SHP77 treated with DMSO at 0.1 percent for 48 hours (cell line): ENCODE measurements at places on chromosomes 6 and 20.

DNA sequence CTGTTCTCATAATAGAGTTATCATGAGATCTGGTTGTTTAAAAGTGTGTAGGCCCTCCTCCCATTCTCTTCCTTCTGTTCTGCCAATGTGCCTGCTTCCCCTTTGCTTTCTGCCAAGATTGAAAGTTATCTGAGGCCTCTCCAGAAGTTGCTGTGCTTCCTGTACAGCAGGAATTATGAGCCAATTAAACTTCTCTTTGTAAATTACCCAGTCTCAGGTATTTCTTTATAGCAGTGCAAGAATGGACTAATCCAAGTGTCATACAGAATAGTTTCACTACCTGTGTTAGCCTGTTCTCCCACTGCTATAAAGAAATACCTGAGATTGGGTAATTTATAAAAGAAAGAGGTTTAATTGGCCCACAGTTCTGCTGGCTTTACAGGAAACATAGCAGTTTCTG is 100.0 kb downstream of the CD24 start:
- DNase-seq: no peak

GRCh38 chr20:34876406-34877282 is at the start of gene ACSS2:
Gene ACSS2 (plus strand): TSS chr20:34876612. CDS start chr20:34876646, 34 bp downstream.
- DNase-seq: no peak

- DNase-seq: no peak
These were observed 63.0 kb upstream of the ANKEF1 start for GRCh38 chr20:9971746-9972145.

DNA sequence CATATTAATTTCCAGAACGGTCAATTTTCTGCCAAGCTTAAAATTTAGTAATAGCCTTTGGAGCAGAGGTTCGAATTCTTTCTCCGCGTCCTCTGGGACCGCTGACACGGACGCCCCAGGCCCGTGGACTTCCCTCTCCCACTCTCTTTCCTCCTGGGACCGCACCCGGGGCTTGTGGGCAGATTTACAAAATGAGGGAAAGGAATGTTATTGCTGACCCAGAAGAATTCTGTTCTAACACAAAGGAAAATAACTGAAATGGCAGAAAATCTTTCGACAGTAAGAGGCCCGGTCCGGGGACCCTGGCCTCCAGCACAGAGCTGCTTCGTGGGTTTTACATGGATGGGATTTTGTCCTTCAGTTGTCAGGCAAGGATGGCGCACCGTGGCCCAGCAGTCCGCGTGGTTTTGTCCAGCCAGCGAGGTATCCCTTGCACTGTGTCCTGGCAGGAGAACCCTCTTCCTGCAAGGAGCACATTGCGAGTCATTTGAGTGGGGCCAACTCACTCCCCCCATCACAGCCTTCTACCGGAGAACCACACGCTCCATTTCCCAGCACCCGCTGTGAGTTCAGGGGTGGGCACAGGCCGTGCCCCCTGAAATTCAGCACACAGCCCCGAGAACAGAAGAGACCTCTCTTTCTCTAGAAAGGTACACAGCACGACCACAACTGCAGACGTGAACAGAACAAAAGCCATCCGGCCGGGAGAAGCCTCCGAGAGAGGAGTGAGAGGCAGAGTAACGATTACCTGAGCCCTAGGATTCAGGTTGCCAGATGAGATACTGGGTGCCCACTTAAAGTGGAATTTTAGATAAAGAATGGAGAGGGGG is 106.0 kb upstream of the AFDN start:
- DNase-seq: no peak

- no peak for DNase-seq
These were observed 64.4 kb upstream of the IYD start for GRCh38 chr6:150304429-150304828.

DNA sequence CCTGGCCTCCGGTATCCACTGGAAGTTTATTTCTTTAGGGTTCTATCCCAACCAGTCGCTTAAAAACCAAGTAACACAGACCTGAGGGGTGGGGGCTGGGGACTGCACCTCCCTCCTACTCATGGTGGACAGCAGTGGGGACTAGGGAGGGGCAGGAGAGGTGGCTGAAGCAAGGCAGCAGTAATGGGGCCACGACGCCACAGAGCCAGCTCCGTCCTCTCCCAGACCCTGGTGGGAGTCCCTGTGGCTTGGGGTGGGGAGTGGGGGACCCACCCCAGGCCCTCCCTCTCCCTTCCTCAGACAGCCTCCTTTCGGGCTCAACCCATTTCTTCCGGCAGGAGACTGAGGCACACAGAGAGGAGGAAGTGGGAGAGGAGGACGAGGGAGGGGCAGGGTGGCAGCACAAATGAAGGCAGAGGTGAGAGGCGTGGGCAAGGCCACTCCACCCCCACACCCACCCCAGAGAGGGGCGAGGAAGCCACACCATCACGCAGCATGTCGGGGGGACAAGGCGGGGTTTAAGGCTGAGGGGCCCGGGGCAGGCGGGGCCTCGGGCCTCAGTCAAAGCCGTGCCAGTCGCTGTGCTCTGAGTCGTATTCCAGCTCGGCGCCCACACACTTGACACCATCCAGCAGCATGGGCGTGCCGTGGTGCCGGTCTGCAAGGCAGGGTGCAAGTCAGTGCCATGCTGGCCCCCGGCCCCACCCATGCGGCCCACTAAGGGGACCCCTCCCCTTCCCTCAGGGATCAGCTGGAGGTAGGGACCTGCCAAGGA is 13.9 kb downstream of the ADISSP start:
- DNase-seq: no peak

DNA sequence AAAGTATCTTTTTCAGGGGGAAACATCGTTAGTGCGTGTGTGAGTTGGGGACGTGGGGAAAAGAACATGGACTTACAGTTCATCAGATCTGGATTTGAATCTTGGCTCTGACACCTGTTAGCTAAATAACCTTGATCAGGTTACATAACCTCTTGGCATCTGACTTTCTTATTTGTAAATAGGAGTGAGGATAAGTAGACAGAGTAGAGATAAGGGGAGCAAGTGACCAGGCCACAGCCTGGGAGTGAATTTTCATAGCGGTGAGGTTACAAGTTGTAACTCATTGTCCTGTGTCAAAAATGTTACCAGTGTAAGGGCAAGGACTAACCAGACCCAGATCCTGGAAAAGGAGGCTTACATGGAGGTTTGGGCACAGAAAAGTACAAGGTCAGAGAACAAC is 733.5 kb upstream of the MMS22L start:
- no peak for DNase-seq

DNA sequence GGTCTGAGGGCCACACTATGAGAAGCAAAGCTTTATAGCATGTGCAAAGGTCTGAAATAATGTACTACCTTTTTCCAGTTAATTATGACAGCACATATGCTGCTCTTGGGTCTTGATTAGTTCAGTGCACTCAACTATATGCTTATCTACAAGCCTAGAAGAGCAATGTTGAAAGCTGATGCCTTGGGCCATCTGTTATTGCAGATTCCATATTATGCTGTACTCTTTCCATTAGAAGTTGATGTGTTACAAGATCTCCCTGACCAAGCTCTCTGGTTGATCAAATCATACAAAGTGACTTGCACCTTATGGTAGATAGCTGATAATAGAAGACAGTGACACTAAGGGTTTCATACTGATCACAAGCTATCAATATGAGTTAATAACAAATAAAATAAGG is 327.3 kb downstream of the FRK start:
- no peak for DNase-seq
